ENCODE measurements at places on chromosomes 3 and 15.

GRCh38 chr15:37093480-37094332 is 6.6 kb downstream of the MEIS2 start:
- no peak for DNase-seq

- no peak for DNase-seq
Measured at GRCh38 chr3:139894643-139894989, 40.4 kb upstream of the CLSTN2 start.

DNA sequence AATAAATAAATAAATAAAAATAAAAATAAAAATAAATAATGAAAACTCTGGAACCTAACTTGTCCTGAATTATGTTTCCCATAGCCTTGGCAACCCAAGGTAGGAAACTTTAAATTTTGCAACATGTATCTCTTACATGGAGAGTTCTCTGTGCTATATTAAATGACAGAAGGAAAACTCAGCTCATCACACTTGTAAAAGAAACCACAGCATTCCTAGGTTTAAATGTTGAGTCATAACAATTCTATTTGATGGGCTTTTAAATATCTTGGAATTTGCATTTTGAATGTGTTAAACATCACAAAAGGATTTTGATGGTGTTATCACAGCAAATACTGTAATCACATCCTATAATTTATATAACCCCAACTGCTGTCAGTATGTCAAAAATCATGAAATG is 144.2 kb downstream of the LRTM1 start:
- no peak for DNase-seq

DNA sequence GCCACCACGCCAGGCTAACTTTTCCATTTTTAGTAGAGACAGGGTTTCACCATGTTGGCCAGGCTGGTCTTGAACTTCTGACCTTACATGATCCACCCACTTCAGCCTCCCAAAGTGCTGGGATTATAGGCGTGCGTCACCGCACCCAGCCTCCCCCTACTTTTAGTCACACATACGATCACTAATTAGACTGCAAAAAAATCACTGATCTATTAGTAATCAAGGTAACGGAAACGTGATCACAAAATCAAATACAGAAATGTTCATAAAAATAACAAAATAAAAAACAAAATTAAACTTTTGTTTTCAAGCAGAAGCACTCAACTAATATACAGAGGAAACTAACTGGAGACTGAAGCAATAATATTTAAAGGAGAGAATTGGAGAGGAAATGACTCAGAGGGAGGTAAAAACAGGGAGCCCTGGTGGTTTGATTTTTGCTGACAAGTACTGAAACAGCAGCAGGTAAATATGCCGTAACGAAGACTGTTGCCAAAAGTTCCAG is 4.6 kb downstream of the WDR53 start:
- DNase-seq: no peak

Data from stimulated activated CD8-positive, alpha-beta memory T cell treated with anti-CD3 and anti-CD28 coated beads, Interleukin-15, amount 100 ng/mL, for 24 hours (primary cell).